Myocyte (in vitro differentiated cells): ENCODE measurements at places on chromosomes 1 and 21.
A peak's percentile ranks its signal among the peaks of the same experiment; 100 is the strongest.

DNA sequence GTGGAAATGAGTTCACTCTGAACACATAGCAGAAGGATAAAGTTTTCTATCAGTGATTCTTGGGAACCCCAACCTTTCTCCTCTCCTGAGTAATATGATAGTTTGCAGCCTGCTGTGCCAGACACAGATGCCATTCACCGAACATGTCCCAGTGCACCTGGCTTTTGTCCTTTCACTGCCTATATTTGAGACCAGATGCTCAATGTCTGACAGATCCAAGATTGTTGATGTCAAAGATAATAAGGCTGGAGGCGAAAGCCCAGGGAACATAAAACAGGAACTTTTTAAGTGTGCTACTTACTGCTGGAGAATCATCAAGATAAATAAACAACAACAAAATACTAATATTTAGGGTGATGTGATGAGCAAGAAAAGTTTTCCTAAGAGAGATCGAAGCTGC is 139.3 kb downstream of the TIAM1 start:
- no peak for DNase-seq

GRCh38 chr1:92425617-92426016 is 61.1 kb downstream of the GFI1 start:
- no peak for DNase-seq

- no peak for DNase-seq
Observed at GRCh38 chr1:12436817-12437599, 181.0 kb downstream of the DHRS3 start.

DNA sequence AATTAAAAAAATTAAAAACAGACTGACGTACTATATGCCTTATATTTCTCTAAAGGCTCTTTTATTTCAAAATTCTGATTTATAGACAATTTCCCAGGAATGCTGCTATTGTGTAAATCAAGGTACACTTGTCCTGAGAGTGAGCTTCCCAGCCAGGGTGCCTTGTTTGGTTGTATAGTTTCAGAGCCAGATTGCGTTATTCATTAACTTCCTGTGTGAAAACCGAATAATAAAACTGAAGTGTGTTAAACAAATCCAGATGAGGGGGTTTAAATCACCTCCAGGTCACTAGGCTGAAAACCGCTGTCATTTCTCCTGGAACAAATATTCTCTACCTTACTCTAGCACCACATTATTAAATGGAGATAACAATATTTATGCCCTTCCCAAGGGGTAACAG is 68.7 kb downstream of the LMX1A start:
- DNase-seq = no peak

- DNase-seq = peak; percentile 73
Observed at GRCh38 chr1:222109836-222110235, 367.9 kb upstream of the DUSP10 start.

GRCh38 chr21:45323487-45324311 is 36.0 kb upstream of the POFUT2 start:
- DNase-seq = peak; percentile 77
